Activated CD8-positive, alpha-beta memory T cell treated with anti-CD3 and anti-CD28 coated beads for 24 hours (primary cell): ENCODE measurements at places on chromosomes 1 and 21.

GRCh38 chr1:28281608-28282425, 22.5 kb downstream of the SESN2 start:
- no peak for DNase-seq

GRCh38 chr1:30914587-30914922, 6.0 kb upstream of the SDC3 start:
- no peak for DNase-seq

DNA sequence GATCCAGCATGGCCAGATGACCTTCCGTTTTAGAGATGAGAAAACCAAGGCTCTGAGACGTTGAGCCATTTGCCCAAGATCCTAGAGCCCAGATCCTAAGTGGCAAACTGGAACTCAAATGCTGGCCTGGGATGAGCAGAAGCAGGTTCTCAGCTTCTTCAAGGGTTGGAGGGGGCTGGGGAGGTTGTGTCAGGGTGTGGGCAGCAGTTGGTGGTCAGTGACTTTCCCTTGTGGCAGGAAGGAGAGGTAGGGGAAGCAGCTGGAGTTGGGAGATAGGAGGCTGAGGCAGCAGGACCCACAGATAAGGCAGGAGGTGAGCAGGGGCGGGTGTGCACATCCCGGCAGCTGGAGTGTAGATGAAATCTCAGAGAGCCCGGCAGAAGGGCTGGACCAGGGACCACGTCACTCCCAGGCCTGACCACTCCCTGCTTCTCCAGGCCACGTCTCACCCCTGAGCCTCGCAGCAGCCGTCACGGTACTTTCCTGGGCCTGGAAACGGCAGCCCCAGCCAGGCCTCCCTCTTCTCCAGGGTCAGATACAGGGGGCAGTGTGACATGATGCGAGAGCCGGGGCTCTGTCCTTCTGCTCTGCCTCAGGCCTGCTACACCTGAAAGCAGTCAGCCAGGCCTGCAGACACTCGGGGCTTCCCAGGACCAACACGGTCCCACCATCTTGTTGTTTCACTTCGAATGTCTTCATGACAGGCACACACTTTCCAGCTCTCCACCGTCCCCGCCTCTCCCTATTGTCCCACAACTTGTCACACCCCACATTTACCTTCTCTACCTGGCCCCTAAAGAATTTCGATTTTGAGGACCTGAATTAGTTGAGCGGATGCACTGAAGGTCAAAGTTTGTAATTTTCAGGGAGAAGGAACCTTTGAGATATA, 11.5 kb upstream of the LAPTM5 start:
- DNase-seq, result no peak

- DNase-seq, result no peak
These were observed 92.2 kb downstream of the GRIK3 start for GRCh38 chr1:36942148-36942547.

- DNase-seq, result no peak
These were observed 119.7 kb upstream of the WNT4 start for GRCh38 chr1:22262583-22262982.

- no peak for DNase-seq
These were observed 7.2 kb upstream of the IGSF3 start for GRCh38 chr1:116674751-116675150.

GRCh38 chr21:42376338-42376982, 10.1 kb upstream of the TFF1 start:
- DNase-seq, result no peak

DNA sequence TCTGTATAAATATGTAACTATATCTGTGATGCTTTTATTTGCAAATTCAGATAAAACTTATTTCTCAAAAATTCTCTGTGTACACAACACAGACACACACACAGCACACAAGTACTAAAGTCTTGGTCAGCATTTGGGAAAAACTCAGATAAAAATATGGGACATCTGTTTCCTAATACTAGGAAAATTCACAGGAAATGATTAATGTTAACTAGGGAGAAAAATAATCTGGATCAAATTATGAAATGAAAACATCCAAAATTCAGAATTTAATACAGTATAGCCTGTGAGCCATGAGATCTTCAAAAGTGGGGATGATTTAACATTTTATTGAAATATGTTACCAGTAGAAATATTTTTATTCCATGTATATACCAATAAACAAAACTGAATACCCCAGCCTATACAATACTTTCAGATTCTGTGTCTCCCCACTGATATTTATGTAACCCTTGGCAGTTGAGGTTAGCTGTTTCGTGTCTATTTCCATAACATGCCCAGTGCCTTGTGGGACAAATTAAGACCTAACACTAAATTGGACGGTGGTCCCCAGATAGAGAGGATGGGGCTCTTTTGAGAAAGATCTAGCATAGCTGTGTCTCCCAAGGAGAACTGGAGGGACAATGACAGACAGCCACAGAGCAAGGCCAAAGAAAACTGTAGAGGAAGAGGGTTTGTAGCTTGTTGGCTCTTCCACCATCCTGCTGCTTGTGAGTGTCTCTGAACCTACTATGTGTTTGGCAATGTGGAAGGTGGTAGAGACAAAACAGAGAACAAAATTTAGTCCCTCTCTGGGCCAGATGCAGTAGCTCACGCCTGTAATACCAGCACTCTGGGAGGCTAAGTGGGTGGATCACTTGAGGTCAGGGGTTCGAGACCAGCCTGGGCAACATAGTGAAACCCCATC, 47.2 kb downstream of the GNG12 start:
- no peak for DNase-seq

GRCh38 chr1:44512313-44512885, 107.3 kb downstream of the RNF220 start:
- DNase-seq, result no peak
